ENCODE measurements at places on chromosomes 2 and 18. TPM values are rescaled to one million over a fixed set of nuclear protein-coding genes. Genes with fewer than 3 reads are reported as not detected.
A peak's percentile ranks its signal among the peaks of the same experiment; 100 is the strongest.

GRCh38 chr2:133063775-133064174 is 393.8 kb upstream of the LYPD1 start:
- peak; percentile 21 for DNase-seq

- DNase-seq = no peak
Observed at GRCh38 chr18:55982992-55983391, 395.0 kb upstream of the TCF4 start.

Gene MAPK4
- 10.4 TPM for polyA plus RNA-seq

Gene SOCS6
- 15.5 TPM for polyA plus RNA-seq

Gene REG3A
- polyA plus RNA-seq = not detected

Gene POU3F3
- 2.9 TPM for polyA plus RNA-seq

DNA sequence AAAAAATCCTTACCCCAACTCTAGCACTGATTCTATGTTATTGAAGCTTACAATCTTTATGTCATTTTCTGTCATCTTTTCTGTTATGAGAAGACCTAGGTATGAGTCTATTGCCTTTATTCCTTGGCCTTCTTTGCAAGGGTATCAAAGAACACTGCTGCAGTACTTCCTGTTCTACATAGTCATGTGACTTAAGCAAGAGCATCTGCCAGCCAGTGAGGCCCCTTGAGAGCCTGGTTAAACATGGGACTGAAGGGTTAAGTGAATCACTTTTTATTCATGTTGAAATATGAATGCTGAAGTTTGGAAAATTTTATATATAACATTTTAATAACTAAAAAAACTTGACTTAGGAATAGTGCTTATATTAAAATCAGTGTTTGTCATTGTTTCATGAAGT is 844 bp upstream of the CPS1 start:
- no peak for DNase-seq

Gene TFCP2L1
- 0.17 TPM for polyA plus RNA-seq

Gene EVX2
- polyA plus RNA-seq = 0.04 TPM

GRCh38 chr2:228938629-228939028 is 332.5 kb downstream of the PID1 start:
- DNase-seq = peak; percentile 19

Gene ZNF24
- polyA plus RNA-seq = 35.6 TPM

DNA sequence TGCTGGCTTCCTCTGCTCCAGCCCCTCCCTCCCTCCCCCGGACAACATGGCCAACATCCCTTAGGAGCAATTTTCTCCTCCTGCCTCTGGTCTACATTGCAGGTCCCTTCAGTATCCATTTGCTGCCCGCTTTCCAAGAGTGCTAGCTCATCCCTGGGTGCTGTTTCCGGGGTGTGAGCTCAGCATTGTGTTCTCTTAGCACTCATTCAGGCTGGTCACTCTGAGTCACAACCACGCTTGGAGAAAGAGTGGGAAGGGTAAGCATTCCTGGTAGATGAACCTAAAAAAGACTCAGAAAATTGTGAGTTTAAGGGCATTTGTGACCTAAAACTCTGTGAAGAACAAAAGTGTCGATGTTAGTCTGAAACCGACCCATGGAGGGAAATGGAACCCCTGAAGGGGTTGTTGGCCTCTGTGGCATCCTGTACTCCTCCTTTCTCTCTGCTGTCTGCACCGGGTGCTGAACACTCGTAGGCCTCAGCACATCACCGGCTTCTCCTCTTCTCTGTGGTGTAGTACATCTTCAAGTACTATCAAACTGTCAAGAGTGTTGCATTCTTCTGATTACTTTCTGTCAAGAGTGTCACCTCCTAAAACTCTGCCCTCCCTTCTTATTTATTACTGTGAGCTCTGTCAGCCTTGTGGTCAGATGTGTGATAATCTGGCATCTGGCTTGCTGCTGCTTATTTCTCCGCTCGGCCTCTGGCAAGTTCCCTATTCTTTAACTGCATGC is 73.0 kb downstream of the CTNNA2 start:
- DNase-seq = no peak

Gene DHRS9
- polyA plus RNA-seq = 0.24 TPM

- DNase-seq = peak; percentile 61
Observed at GRCh38 chr18:55587418-55588110, 428 bp downstream of the TCF4 start.

DNA sequence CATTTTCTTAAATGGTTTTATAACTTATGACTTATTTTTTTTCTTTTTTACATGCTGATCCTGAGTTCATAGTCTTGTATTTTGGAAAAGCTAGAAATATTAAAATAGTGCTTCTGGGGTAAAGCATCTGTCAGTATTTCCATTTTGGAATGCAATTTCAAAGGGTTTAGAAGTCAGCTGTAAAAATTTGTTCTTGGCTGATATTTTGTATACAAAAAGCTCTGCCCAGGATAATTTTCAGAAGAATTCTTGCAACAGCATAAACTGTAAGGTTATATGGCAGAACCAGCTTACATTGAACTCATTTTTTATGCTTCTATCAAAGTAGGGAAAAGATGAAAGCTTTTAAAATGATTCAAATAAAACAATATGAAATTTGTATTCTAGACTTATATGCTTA is 97.4 kb downstream of the DIS3L2 start:
- DNase-seq = no peak

- DNase-seq = peak; percentile 64
Observed at GRCh38 chr2:54672590-54673456, 50.6 kb upstream of the EML6 start.

GRCh38 chr2:73289304-73289703 is 4.0 kb downstream of the EGR4 start:
- no peak for DNase-seq

GRCh38 chr18:54906331-54907185 is 52.7 kb downstream of the CCDC68 start:
- DNase-seq = no peak

Gene UPP2
- not detected for polyA plus RNA-seq

DNA sequence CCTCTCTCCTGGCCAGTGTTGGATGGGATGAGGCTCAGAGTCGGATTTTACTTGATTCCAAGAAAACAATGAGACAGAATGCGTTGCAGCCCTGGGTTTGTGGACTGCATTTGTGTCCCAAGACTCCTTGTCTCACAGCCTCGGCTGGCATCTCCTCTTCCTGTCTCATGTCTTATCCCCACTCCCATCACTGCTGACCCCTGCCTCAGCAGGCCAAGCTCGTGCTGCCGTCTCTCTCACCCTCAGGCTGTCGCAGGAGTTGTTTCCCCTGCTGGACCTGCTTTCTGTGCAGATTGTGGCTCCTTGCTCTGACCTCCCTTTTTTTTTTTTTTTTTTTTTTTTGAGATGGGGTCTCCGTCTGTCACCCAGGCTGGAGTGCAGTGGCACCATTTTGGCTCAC is 70.2 kb upstream of the RALBP1 start:
- DNase-seq = no peak

DNA sequence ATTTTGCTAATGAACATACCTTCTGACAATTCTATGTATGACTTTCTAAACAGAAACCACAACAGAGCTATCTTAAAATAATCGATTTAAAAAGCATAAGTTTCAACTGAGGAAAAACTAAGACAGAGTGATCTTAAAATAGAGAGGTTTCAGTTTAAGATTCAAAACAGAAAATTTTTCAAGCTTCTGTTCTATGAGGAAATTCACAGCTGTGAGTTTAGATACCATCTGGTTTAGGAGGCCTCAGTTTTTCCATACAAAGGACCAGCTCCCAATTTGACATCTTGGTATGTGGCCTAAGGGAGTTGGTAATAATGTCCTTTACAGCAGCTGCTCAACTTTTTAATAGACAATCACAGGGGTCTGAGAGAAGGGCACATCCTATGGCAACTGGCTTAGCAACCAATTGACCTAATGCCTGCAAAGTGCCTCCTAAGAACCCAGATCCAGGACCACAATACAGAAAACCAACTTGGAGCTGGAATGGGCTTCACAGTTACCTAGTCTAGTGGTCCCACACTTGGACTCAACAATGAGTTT is 39.7 kb downstream of the MDH1 start:
- DNase-seq = no peak

GRCh38 chr2:173652311-173652710 is 297.6 kb downstream of the CDCA7 start:
- DNase-seq = peak; percentile 81

Gene SLC23A3
- polyA plus RNA-seq = 1.2 TPM

DNA sequence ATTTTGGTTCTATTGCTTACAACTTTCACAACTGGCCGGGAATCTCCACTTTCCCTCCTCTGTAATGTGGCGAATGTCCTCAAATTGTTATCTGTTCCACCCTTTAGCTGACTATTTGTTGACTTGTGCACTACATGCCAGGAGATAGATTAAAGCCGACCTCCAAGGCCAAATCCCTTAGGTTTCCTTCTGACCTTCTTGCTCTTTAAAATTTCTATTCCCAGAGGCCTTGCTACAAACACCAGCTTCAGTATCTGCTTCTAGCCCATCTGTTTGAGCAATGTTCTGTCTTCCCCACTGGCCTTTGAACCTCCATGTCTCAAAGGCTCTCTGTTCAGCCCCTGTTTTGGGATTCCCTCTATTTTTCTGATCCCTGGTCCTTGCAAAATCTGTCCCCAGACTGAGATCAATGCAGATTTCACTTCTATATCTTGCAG is 426.2 kb downstream of the LRATD1 start:
- no peak for DNase-seq

DNA sequence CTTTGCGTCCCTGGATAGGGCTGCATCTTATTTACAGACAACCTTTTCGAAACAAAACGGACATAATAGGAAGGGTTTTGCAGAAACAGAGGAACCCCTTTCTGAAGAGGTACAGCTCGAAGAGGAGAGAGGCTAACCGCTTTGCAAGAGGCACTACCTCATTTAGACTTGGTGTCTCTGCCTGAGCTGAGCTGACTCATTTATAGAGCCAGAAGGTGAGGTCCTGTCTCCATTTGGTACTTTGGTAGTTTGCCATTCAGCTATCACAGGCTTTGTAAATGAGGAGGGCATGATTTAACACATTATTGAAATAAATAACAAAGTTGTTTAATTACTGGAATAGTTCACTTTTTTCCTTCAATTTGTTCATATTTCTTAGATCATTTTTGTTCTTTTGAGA is 2.2 kb upstream of the NXPH2 start:
- no peak for DNase-seq

DNA sequence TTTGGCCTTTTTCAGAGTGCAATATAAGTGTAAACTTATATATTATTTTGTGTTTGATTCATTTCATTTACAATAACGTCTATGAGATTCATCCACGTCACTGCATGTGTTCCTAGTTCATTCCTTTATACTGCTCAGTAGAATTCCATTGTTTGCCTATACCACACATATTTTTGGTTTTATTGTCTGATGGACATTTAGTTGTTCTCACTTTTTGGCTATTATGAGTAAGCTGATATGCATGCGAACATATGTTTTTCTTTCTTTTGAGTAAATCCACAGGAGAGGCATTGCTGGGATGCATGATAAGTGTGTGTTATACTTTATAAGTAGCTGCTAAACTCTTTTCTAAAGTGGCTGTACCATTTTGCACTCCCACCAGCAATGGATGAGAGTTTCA is 314.8 kb upstream of the HS6ST1 start:
- peak; percentile 75 for DNase-seq
